Stimulated activated CD8-positive, alpha-beta memory T cell treated with anti-CD3 and anti-CD28 coated beads, Interleukin-15, amount 100 ng/mL, for 4 hours (primary cell): ENCODE measurements at places on chromosomes 5 and 9.

GRCh38 chr9:87593359-87593980 is 95.8 kb downstream of the DAPK1 start:
- no peak for DNase-seq

DNA sequence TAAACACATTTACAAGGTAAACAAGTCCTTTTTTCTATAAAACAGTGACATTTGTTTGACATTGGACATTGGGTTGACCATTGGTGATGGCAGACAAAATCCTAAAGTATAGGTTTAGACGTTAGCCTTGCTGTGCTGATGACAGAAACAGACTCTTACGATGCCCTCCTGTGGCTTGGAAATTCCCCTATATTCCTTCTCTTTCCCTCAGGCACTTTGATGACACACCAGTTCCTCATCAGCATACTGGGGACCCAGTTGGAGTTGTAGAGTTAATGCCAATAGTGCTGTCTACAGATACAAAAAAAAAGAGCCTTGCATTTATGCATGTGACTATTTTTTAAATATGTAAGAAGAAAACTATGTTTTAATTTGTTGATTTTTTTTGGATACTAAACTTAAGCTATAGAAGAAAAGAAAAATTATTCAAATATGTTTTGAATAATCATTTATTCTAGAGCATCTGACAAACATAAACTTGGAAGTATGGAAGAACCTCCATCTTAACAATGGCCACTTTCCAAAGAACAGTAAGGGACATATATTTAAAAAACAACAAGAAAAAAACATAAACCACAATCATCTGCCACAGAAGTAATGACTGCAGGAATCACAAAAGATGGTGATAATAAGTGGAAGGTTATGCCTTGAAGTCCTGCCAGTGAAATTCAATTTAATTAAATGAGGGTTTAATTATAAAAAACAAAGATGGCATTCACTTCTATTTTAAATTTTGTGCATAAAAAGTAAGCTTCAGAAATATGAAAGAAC is 75.6 kb upstream of the SNCAIP start:
- no peak for DNase-seq

DNA sequence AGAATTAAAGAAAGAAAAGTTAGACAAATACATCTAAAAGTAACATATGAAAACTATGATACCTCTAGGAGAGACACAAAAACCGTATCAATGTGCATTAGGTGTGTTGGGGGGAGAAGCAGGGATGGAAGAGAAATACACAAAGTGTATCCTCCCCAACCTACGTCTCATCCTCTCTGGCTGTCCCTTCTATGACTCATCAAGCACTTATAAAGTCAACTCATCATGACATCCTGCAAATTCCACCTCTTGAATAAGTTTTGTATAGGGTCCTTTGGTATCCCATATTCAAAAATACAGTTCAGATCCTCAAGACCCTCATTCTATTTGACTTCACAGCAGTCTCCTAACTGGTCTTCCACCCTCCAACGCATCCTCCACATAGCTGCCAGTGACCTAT is 917.6 kb upstream of the DMAC1 start:
- DNase-seq = no peak

- no peak for DNase-seq
Measured at GRCh38 chr9:133787754-133788025, 49.5 kb upstream of the SARDH start.

- no peak for DNase-seq
Measured at GRCh38 chr5:111511831-111512374, 432 bp downstream of the STARD4 start.

DNA sequence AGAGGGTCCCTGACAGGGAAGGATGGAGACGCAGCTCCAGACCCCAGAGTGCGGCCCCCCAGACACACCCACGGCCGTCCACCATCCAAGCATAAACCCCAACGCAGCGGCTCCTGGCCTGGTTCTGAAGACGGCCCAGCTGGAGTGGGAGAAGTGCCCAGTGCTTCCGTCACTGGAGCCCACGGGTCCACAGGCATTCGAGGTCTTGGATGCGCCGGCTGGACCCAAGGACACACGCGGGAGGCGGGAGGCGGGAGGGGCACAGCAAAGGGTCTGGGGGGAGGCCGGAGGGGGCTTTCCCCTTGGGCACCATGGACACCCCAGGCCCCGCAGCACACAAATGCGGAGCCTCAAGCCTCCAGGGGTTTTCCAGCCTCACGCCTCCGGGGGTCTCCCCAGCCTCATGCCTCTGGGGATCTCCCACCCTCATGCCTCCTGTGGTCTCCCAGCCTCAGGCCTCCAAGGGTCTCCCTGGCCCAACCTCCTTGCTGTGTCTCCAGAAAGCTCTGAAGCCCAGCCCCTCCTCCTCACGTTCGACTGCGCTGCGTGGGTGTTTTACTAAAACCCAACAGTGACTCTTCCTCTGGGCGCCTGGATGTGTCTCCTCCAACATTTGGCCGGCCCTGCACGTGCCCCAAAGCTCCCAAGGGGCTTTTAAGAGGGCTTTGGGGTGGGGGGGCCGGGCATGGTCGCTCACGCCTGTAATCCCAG is 15.2 kb downstream of the EXD3 start:
- DNase-seq = no peak

DNA sequence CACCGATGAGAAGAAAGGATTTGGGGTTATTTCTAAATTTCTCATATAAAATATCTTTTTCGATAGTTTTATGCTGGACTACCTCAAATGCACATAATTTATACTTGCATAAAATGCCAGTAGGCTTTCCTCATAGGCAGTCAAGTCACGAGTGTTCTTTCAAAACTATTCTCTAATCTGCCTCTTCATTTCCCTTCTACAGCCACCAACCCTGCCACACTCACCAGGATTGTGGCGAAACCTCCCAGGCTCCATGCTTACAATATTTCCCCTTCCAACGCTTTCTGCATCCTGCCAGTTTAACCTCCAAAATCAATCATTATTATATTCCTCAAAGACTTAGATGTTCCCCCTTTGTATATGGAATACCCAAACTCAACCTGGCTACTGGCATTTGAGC is 65.4 kb downstream of the FRMD3 start:
- no peak for DNase-seq

GRCh38 chr9:97237951-97238889 is 69.2 kb upstream of the CCDC180 start:
- DNase-seq = peak; percentile 47

DNA sequence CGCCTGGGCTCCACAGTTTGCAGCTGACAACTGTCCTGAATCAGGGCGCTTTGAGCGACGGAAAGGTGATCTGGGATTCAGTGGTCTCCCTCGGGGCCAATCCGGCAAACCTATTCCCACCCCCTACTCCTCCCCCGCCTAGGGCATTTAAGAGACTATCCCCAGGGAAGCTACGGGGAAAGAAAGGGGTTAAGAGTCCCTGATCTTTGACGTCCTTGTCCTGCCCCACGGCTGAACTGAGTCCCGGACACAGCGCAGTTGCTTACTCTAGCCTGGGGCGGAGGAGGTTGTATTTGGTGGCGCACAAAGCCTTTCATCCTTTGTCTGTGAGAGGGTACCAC is 3.4 kb downstream of the RORB start:
- DNase-seq = no peak

GRCh38 chr5:176427971-176428370 is 11.6 kb upstream of the CLTB start:
- no peak for DNase-seq

DNA sequence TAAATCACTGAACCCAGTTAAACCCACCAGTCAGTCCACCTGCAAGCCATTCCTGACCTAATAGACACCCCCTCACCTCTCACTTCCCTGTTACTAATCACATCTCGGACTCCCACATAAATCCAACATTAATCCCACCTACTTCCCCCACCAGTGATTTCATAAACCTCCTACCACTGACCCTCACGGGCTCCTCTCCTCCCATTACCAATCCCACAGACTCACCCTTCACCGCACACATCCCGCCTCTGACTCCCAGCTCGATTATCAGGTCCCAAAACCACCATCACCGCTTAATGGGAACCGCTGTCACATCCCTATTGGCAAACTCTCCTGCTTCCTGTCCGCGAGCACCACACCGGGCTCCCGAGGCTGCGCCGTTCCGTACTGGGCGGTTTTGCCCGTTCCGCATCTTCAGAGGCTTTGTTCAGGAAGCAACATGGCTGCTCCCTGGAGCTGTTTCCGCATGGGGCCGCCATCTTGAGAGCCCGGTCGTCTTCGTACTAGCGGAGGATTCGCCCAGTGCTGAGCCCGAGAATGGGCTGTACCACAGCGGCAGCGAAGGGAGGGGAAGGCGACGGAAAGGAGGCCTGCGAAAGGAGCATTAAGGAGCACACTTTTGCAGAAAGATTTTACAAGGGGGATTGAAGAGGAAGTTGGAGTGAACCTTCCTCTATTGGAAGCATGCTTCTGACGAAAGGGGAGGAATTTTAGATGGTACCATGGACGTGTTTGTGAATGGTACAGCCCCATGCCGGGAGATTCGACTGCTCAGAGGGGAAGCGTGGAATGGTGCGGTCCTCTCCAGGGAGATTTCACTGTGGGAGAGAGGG is at the start of gene ZNF300:
TSS of gene ZNF300 (minus strand) at position 502 of the 833 bp plus-strand sequence. CDS start 1,825 bp downstream, outside the sequence.
- DNase-seq = peak; percentile 26

GRCh38 chr5:8585230-8586018 is 716.5 kb downstream of the MTRR start:
- DNase-seq = no peak

DNA sequence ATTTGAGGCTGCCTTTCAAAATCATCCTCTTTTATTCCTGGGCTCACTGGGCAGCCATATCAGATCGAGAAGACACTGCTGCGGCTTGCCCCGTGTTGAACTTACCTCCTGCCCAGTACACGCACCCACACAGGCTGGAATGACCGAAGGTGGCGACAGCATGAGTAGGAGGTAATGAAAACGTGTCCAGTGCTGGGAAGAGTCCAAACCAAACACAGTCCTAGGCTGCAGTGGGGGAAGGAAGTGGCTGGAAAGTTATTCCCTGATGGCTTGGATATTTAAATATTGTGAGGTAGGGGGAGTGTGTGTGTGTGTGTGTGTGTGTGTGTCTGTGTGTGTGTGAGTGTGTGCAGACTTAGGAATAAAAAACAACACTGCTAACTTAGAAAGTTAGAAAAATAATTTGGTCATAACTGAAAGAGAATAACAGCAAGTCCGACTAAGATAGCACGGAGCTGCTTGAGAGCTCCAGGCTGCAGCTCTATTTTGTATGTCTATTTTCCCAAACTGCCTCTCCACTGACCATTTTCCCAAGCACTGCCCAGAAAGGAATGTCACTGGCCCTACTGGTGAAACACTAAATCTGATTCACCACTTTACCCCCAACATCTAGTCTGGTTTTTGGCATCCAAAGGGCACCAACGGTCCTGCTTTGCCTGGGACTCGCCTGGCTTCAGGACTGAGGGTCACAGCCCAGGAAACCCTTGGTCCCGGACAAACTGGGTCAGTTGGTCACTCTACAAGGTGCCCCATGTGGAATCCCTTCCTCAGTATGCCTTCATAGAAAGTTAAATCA is 41.2 kb downstream of the ANKH start:
- DNase-seq = no peak

- DNase-seq = no peak
Measured at GRCh38 chr9:12060811-12061210, 632.4 kb upstream of the TYRP1 start.

DNA sequence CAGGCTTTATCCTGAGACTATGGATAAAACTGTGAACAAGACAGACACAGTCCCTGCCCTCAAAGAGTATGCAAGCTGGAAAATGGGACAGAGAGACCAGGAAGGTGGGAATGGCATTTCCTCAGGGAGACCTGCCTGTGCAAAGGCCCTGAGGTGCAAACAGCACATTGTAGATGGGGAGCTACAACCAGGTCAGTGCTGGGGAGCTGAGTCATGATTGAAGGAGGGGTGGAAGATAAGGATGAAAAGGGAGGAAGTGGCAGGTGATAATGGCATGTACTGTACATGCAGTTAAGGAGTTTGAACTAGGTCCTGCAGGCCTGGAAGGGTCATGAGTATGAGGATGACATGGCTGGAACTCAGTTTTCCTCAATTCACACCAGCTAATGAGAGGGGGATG is 75.5 kb upstream of the BOD1 start:
- DNase-seq = no peak

DNA sequence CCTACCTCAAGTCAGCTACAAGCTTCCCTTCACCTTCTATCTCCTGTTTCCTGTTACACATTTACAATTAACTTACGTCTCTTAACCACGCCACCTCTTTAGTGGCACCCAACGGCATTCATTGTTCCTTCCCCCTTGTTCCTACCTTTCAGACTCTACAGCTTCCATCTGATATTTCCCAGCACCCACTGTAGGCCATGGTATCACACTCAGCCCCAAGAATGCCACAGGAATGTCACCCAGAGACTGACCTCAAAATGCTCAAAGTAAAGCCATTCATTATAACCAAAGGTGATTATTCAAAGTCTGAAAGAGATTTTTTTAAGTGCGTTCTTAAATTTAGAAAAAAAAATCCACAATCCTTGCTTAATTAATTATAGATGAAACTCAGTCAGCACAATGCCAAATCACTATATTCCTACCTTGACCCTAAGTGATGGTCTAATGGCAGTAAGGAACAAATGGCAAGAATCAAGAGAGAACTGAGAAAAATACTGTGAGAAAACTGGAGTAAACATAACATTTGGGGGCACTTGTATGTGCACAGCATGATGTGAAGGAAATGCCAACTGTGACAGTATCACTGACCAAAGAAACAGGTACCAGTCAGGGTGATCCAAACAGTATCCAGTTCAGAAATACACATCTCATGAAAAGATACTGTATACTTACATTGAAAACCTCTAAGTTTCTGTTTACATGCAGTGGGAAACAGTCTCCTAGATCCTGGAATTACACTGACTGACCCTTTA is 52.1 kb downstream of the CTNND2 start:
- DNase-seq = no peak

DNA sequence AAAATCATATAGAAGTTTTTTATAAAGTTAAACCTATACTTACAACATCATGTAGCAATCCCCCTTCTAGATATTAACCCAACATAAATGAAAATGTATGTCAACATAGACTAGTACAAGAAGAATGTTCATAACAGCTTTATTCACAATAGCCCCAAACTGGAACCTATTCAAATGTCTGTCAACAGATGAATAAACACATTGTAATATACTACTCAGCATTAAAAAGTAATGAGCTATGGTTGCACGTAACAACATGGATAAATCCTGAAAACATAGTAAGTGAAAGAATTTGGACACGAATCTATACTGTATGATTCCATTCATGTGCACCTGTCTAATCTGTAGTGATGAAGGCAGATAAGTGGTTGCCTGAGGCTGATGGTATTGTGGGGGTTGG is 73.9 kb downstream of the CSNK1G3 start:
- DNase-seq = no peak

DNA sequence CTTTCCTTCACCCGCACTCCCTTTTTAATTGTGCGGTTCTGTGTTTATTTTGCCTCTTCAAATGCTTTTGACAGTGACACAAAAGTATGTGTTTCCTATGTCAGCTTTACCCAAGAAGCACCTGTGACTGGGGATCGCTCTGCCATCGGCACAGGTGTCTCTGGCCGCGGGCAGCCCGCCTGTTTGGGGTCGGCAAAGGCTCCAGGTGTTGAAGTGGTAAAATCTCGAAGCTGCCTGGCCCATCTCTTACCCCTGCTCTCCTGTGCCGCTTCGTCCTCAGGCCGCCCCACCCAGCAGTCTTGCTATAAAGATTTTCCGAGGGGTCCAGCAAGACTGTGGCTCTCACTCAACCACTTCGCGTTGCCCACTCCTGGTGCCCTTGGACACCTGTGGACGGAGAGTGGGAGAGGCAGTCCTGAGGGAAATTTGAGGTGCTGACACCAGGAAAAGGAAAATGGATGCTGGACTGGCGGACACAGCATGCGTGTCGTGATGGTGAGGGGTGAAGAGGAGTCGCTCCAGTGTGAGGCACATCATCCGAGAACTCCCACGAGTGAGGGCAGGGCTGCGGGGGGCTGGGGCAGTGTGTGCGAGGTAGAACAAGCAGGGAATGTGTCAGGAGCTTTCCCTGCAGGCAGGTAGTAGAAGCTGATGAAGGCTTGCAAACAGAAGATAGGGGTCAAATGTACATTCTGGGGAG is 29.1 kb upstream of the CEP72 start:
- no peak for DNase-seq
